Skeletal muscle cell (primary cell): ENCODE measurements at places on chromosomes 16 and 17.

DNA sequence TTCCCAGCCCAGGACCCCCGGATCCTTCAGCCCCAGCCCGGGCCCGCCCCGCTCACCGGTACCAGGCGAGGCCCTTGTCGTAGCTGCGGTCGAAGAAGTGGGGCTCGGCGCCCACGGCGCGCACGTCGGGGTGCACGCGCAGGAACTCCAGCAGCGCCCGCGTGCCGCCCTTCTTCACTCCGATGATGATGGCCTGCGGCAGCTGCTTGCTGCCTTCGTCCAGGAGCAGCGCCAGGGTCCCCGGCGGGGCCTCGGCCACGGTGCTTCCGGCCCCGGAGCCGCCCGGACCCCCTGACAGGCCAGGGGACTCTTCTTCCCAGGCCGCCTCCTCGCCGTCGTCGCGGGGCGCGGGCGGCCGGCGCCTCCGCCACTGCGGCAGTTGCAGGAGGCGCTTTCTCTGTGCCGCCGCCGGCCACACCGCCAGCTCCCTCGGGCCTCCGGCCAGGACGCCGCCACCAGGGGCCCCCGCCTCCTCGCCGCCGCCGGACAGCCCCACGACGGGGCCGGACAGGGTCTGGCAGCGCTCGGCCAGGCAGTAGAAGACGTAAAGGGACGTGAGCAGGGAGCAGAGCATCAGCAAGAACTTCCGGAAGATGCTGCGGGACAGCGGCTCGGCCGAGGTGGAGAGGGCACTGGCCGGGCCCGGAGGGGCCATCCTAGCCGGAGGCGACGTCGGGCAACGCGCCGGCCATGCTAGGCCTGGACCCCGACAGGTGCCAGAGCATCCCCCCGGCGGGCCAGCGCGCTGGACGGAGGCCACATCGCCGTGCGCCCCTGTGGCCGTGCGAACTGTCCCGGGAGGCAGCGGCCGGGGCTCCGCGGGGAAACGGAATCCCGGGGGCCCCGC is 1.0 kb downstream of the HS3ST3A1 start:
- no peak for DNase-seq

- DNase-seq = no peak
Observed at GRCh38 chr16:53829186-53829747, 125.3 kb downstream of the FTO start.

- DNase-seq = no peak
Observed at GRCh38 chr16:81324808-81325207, 10.0 kb downstream of the GAN start.

- DNase-seq = no peak
Observed at GRCh38 chr16:74275711-74276110, 20.9 kb upstream of the PSMD7 start.

DNA sequence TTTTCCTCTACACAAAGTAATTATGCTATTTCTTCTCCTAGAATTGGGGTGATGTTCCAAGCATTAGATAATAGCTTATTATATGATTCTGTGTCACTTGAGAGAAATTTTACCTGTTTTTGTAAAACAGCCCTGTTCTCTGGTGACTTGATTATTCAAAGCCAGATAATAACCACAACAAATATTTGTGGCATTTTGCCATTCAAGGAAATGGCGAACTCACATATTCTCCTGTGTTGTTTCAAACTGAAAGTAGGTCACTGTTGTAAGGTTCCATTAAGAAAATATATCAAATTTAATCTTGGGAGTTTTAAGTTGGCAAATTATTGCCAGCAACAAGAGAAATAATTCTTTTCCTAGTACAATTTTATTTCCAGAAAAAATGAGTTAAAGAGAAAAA is 124.8 kb downstream of the STXBP4 start:
- no peak for DNase-seq

- DNase-seq = no peak
Observed at GRCh38 chr16:57711346-57711745, 16.7 kb downstream of the DRC7 start.

DNA sequence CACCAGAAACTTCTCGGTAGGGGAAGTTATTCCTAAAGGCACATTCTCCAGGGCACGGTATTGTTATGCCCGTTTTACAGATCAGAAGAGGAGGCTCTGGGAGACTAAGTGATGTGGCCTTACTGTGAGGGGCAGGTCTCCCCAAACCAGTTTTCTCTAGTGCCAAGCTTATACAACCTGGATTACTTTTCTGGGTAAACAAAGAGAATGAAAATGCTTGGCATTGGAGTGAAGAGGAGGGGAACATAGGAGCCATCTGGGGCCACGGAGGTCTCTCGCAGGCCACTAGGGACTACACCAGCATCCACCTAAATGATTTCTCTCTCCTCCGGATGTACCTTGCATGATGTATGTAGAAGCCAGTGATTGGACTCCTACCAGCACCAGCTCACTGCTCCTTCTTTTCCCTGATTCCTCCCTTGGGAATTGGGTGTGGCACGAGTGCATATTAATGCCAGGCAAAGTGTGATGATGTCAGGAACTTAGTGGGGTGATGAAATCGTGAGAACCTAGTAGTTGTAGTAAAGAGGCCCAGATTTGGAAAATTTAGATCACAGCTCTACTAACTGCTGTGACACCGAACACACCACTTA is 674 bp downstream of the TOM1L1 start:
- DNase-seq = no peak

DNA sequence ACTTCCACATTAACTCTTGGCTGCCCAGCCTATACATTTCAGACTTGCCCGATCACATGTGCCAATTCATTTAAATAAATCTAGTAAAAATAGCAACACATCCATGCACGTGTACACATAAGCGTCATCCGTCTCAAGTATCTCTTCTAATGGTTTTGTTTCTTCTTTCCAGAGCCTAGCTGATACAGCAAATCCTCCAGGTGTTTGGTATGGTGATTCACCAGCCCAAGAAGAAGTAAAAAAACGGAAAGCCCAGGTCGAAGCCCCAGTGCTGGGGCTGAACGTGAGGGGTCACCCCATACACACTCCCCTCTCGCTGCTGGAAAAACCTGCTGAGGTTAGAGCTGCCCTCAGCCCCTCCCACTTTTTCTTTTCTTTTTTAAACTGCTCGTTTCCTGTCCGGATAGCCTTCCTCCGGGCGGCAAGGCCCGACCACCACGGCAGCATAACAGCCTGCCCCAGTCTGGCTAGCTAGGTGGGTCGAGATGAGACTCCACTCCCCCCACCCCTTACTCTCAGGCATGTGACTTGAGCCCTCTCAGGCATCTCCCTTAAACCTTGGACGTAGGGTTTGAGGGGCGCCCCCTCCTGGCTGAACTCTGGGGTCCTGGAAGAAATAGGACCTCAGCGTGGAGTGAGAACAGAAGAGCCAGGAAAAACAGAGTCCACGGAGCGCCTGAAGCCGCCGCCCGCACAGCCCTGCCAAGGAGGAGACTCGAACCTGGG is 13.9 kb upstream of the OR1F1 start:
- no peak for DNase-seq

GRCh38 chr17:72863526-72864211 is 228.8 kb downstream of the SLC39A11 start:
- DNase-seq = no peak

DNA sequence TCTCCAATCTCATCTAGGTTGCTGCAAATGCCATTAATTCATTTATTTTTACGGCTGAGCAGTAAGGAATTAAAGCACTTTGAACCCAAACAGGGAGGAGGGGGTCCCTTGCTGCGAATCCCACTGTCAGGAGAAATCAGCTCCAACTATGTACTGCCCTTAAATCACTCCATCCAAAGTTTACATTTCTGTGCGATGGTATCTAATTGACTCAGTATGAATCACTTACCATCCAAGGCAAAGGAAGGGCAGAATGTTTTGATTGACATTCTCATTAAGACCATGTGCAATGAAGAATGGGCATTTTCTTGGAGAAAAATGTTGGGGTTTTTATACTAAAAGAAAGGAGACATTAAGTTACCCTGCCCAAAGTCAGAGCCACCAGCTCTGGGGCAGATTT is 47.7 kb upstream of the XYLT1 start:
- no peak for DNase-seq

DNA sequence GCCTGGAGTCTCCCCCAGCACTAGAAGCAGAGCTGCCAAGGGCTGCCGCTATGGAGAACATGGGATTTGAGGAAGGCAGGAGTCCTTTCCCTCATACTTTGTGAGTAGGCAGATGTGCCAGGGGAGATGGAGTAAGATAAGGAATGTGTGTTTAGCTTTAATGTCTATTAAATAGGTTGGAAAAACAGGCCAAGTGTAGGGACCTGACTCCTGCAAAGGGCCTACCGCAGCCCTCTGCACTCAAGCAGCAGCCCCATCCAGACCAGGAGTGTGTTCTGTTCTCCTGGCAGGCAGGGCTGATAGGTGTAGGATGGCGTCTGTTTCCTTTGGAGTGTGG is 1.8 kb upstream of the MIF4GD start:
- DNase-seq = no peak

DNA sequence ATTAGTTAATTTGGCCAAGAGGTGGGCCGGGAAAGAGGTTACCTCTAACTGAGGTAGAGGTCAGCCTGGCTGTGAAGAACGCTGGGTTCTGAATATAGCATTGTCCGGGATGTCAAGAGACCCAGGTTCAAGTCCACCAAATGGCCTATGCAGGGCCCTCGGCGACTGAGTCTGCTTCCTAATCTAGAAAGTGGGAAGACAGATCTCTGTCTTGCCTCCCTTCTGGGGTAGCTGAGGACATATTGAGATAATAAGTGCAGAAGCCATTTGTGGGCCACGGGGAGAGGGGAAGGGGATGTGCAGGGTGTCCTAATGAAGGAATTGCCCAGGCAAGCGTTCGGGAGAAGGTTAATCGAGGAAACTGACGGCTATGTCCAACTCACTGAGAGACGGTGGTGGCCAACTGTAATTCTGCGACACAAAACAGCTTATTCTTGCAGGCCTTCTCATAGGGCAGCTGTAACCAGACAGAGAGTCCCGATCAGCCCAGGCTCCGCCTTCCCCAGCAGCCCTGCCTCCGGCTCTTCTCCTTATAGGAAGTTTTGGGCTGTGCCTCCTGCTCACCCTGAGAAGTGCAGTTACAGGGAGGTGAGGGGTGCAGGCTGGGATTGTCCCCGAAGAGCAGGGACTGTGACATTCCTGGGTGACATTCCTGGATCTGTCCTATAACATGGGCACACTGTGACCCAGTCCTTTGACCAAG is 15.9 kb downstream of the HASPIN start:
- DNase-seq = no peak

DNA sequence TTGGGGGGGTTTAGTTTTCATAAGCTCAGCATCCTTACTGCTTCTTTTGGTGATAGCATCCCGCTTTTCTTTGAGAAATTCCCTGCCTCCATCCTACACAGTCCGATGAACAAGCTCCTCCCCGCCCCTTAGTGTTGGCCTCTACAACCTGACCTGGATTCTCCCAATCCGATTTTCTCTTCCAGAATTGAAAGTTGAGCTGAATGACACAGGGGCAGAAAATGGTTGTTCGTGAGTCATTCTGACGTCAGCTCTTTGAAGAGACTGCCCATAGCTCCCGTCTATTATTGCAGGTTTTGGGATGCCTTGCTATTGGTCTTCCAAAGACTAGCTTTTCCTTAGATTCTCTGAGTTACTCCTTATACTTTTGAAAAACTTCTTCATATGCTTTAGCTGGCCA is 279.7 kb downstream of the SLC39A11 start:
- DNase-seq = peak; percentile 12

- DNase-seq = no peak
Observed at GRCh38 chr16:6913566-6913965, 419.1 kb upstream of the RBFOX1 start.

GRCh38 chr17:49397586-49397985 is 17.1 kb downstream of the PHB1 start:
- DNase-seq = no peak

- no peak for DNase-seq
Observed at GRCh38 chr17:47966079-47966519, 4.8 kb upstream of the CDK5RAP3 start.

DNA sequence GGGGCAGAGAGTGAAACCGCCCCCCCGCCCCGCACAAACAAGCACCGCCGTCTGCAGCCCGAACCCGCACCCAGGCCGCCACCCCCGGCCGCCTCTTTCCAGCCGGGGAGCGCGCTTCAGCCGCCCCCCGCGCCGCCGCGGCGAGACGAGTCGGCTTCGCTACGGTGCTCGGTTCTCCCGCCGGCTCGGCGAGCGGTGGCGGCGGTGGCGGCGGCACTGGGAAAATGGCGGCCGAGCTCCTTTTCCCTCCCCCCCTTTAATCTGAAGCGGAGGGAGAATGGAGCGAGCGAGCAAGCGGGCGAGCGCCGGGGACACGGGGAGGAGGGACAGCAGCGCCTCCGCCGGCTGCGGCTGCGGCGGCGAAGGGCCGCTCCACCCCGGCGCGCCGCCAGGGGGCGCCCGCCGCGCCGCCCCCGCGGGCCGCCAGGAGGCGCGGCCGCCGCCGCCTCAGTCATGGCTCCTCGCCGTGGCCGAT is at the start of gene KANSL1:
TSS of gene KANSL1 (minus strand) at position 279 of the 475 bp plus-strand sequence. CDS start 21,286 bp downstream, outside the sequence.
- peak; percentile 70 for DNase-seq

GRCh38 chr16:68626557-68626956 is 18.6 kb upstream of the CDH3 start:
- DNase-seq = no peak

GRCh38 chr17:19457046-19457445 is 46.0 kb downstream of the RNF112 start:
- DNase-seq = no peak

GRCh38 chr16:67170168-67170948 is at the start of gene NOL3:
TSS of gene NOL3 (plus strand) at chr16:67170538.
- DNase-seq = peak; percentile 78

- no peak for DNase-seq
Observed at GRCh38 chr17:75087558-75088453, at the start of gene SLC16A5. TSS of gene SLC16A5 (plus strand) at chr17:75087954. CDS start at chr17:75093637, 5,683 bp downstream.

- no peak for DNase-seq
Observed at GRCh38 chr17:41474863-41475262, 6.1 kb downstream of the KRT35 start.

DNA sequence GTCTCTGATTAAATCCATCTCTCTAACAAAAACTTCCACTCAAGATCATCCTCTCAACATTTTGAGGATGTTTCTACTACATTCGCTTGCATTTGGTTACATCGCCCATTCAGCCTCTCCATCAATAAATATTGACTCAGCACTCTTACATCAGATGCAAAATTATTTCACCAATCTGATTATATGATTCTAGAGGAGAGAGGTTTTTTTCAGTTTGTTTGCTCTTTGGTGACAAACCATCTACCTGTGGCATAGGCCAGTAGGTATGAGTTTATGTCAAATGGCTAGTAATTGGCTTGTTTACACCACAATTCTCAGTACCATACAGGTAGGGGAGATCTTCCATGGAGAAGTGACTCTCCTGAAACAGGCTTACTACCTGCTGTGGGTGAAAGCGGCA is 52.3 kb downstream of the TOX3 start:
- DNase-seq = no peak

GRCh38 chr16:66127459-66128370 is 238.8 kb upstream of the CDH5 start:
- no peak for DNase-seq

- DNase-seq = no peak
Observed at GRCh38 chr16:29777576-29778350, at the start of gene ZG16. TSS of gene ZG16 (plus strand) at chr16:29778256. CDS start at chr16:29779267, 1,011 bp downstream.

- no peak for DNase-seq
Observed at GRCh38 chr16:50509521-50510341, 38.5 kb upstream of the NKD1 start.

DNA sequence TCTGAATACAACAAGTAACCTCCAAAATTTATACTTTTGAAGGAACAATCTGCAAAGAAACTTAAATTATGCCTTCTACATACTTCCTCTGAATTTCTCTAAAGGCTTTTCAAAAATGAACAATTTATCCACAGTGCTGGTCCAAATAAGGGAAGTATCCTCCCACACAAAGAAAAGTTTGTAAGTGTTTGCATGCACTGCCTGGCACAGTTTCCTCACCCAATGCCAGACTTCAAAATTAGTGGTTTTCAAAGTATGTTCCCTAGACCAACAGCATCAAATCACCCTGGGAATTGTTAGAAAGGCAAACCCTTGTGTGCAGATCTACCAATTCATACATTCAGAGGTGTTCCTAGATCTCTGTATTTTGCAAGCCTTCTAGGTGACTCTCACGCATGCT is 82.5 kb downstream of the PCTP start:
- no peak for DNase-seq
